ENCODE measurements at places on chromosomes 16 and 17. TPM values are rescaled to one million over a fixed set of nuclear protein-coding genes. Genes with fewer than 3 reads are reported as not detected.
A peak's percentile ranks its signal among the peaks of the same experiment; 100 is the strongest.

Gene SMIM5
- not detected for total RNA-seq

Gene SEPTIN12
- not detected for total RNA-seq

Gene PAQR4
- total RNA-seq: 24.0 TPM

Gene TPSD1
- not detected for total RNA-seq

Gene KRT9
- not detected for total RNA-seq

- DNase-seq: peak; percentile 35
Measured at GRCh38 chr16:57446531-57447185, 527 bp downstream of the CIAPIN1 start.

- DNase-seq: no peak
Measured at GRCh38 chr17:66675273-66675990, 159.5 kb upstream of the CACNG5 start.

- no peak for DNase-seq
Measured at GRCh38 chr17:4712526-4712925, 2.1 kb downstream of the ARRB2 start.

DNA sequence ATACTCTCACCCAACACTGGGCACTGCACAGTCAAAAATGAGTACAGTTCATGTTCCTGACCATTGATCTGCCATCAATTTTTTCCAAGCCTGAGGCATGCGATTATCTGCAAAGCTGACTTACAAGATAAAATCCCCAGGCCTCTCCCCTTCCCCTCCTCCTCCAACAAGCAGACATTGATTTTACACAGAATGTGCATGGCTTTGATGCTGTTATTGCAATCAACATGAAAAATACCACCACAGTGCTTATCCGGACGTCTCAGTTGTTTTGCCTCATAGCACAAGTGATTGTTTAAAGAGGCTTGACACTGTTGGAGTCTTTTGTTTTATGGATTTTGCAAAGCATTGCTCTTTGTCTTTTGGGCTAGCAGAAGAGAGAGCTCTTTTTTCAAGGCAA lies 163.8 kb downstream of the TOX3 start:
- no peak for DNase-seq

GRCh38 chr16:57020651-57021050 lies 31.3 kb downstream of the NLRC5 start:
- DNase-seq: no peak

DNA sequence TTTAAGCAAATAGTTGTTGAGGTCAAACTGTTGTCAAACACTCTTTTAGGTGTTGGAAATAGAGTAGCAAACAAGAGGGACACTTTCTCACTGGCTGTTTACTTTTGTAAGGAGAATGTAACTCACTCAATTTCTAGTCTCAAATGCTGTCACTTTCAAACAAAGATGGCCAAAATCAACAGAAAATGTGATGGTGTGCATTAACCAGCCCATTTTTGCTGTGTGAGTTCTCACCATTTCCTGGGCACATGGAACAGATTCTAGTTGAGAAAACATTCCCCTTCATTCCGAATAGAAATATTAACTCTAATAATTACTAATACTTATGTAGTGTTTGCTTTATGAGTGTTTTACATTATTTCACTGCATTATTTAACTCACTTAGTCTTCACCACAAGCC lies 128.2 kb upstream of the XYLT1 start:
- no peak for DNase-seq

GRCh38 chr17:7572338-7572587 lies 7.2 kb upstream of the CD68 start:
- no peak for DNase-seq

- peak; percentile 70 for DNase-seq
Measured at GRCh38 chr17:81142301-81143199, 22.8 kb upstream of the PVALEF start.

DNA sequence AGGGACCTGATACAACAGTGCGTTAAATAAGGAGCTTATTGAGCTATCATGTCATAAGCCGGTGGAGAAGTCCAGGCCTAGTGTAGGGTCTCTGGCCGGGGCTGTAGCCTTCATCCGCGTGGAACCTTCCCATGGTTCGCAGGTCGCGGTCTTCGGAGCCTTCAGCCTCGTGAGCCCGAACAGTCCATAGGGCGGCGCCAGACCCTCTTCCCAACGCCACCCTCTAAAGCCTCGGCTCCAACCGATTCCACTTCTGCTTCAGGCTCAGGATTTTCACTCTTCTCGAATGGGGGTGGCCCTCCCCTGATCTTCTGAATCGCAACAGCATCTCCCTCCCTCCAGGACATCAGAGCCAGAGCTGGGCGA lies 10.3 kb upstream of the BRCA1 start:
- DNase-seq: no peak

DNA sequence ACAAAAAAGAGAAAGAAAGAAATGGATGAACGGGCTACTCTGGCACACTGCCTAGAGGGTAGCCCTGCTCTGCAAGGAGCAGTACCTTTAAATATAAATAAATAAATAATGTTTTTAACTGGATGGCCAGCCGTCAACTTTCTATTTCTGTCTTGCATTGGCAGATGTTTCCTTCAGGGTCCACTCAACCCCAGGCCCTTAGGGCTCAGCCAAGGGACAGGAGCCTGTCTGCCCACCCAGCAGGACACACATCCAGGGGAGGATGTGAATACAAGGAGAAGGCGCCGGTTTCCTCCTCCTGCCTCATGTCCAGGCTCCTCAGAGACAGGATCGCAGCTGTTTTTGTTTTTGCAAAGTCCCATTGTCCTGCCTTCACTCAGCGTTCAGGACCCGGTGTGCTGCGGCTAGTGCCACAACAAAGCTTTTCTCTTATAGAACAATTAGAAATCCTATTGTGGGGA lies 22.6 kb downstream of the TTYH2 start:
- DNase-seq: no peak

DNA sequence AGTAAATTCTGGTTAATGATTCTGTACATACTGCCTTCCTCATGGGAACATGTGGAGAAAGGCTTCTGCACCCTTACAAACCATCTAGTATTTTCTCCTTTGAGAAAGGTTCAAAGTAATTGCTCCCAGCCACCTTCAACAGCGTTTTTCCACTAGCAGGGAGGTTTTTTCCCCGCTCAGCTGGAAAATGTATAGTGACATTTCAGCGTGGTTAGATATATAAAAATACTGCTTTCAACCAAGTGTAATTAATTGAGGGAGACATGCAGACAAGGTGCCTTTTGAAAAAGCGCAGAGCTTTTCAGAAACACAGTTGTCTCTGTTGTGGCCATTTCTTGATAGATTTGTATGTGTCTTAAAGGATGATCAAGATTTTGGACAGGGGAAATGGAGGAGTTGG lies 5.1 kb downstream of the BMERB1 start:
- no peak for DNase-seq

- DNase-seq: no peak
Measured at GRCh38 chr17:38659415-38659814, 15.3 kb downstream of the EPOP start.

DNA sequence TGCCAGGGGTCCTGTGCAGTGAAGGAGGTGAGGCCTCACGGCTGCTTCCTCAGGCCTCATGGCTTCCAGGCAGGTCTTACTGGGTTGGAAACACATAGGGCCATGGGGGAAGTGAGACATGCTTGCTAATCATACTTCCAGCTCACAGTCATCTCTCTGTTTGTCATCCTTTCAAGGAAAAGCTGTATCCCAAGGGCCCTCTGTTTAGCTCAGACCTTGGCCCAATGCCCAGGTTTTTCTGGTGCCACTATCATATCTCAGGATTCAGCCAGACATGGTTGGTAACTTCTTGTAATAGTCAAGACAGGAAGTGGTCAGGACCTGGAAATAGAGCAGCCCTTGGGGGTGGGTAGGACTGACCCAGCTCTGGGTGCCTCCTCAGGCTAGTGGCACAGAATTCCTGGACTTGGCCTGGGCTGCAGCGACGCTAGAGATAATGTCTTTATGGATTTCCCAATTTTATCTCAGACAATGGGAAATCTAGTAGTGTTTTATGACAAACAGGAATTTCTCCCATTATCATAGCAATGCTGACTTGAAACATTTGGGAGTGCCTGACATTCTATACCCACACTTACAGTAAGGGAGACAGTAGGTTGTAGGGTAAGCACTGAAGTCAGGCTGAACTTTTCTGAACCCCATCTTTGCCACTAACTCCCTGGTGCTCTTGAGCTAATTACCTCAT lies 13.5 kb upstream of the ITGB3 start:
- peak; percentile 100 for DNase-seq

DNA sequence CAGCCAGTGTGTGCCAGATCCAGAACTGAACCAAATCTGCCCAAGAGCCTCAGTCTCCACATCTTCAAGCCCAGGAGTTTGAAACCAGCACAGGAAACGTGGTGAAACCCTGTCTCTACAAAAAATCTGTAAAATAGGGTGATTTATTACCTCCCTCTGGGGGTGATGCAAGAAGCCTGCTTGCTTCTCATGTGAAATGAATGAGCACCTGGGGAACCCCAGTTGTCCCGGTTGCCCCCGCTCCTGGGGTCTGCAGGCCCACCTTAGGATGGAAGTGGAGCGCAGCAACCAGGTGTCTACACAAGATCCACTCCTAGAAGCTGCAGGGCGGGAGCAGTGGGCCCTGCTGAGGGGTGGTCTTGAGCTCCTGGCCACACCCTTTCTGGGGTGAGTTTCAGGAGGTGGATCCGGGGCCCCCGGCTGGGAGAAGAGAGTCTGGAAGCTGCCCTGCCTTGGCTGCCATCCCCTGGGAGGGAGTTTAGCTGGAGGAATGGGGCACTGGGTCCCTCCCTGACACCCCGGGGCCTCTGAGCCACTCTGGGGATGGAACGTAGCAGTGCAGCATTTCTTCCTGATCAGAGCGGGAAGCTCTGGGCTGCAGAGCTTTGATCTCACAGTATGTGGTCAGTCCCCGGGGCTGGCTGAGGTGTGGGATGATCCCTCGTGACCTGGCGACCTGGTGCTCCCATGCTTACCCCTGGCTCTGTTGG lies 117.8 kb downstream of the RAB11FIP4 start:
- no peak for DNase-seq

GRCh38 chr17:6365200-6365943 lies 69.5 kb downstream of the AIPL1 start:
- DNase-seq: peak; percentile 92

DNA sequence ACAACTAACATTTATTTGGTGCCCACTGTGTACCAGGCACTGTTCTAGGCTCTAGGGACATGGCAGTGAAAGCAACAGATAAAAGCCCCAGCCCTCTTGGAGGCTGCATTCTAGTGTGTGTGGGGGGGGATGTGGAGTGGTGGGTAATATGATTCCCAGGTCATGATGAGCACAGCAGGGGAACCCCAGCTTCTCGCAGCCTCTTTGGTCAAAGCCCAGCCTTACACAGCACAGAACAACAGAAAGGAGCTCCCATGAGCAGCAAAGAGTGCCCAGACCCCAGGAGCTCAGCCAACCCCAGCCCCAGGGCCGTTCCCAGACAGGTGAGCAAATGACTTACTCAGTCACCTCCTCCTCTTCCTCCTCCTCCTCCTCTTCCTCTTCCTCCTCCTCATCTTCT lies 21.9 kb downstream of the CNGB1 start:
- DNase-seq: no peak

- no peak for DNase-seq
Measured at GRCh38 chr17:46984341-46984740, 5.3 kb upstream of the RPRML start.

DNA sequence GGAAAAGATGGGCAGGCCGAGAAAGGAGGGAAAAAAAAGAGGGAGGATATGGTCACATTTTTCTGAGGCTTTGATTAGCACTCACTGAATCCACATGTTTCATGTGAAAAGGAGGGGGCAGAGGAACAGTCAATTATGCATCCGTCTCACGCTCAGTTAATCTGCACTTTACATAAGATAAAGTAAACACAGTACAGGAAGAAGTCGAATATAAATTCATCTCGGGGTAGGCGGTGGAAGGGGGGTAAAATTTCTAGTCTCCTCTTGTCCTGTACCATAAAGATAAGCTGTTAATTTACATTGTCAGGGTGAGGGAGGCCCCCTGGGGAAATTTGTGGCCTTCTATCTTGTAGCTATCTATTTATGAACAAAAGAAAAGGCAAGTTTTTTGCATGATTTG lies 73.1 kb upstream of the CES5A start:
- DNase-seq: no peak

DNA sequence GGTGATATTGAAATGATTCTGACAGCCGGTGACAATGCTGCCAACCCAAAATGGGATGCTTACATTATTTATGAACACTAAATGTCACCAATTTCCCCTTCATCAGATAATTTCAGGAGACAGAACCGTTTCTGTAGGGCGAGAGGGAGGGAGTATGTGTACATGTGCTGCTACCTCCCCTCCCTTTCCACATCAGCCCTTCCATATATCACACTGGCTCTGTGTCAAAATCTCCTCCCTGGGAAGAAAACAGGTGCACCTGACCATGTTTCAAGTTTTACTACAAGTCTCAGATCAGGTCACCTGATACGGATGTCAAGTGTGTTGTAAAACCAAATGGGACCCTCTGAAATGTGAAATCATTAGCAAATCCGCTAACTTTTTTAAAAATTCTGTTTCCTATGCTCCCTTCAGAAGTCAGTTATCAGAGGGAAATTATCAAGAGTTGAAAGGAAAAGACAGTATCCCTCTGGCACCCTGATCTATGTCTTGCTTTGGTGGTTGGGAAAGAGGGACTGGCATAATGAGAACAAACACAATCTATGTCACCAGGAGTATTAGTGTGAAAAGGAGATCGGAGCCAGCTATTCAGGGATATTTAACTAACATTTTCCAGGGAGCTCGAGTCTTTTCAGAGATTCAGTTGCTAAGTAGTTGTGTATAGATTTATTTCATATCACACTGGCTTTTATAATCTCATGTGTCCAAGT lies 1002.3 kb upstream of the CDH8 start:
- no peak for DNase-seq

DNA sequence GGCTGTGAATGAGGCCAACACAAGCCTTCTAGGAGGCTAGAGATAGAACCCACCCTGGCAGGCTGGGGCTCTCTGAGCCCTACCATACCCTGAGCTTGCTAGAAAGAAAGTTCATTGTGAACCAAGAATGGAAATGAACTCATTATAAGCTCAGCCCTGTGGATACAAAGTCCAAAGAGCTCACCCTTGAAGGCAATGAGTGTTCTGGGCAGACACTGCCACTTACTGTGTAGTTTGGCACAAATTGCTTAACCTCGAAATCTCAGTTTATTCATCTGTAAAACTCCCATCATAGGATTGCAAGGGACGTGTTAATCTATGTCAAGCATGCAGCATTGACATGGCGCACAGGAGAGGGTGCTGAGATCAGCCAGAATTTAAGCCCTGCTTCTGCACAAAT lies 5.5 kb downstream of the KDM8 start:
- no peak for DNase-seq

DNA sequence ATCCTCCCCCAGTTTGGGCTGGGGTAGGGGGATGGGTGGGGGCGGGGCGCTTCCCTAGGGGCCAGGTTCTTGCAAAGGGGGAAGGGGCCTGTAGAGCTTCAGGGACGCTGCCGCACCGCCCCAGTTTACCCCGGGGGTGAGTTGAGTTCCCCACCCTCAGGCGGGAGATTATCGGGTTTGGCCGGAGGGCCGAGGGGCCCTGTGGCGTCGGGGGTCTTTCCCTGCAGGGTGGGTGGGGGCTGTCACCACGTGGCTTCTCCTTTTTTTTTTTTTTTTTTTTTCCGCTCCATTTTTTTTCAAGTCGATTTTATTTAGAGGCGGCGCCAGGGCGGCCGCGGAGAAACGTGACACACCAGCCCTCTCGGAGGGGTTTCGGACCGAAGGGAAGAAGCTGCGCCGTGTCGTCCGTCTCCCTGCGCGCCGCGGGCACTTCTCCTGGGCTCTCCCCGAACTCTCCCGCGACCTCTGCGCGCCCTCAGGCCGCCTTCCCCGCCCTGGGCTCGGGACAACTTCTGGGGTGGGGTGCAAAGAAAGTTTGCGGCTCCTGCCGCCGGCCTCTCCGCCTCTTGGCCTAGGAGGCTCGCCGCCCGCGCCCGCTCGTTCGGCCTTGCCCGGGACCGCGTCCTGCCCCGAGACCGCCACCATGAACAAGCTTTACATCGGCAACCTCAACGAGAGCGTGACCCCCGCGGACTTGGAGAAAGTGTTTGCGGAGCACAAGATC lies at the start of gene IGF2BP1:
Gene IGF2BP1, plus strand, starts transcription at position 283 of the 724 bp plus-strand sequence. Its CDS starts 361 bp downstream, at position 644.
- DNase-seq: no peak

Data from M059J (cell line).